Sciatic nerve (tissue), 2 donors: ENCODE measurements at places on chromosomes 5 and 9.

DNA sequence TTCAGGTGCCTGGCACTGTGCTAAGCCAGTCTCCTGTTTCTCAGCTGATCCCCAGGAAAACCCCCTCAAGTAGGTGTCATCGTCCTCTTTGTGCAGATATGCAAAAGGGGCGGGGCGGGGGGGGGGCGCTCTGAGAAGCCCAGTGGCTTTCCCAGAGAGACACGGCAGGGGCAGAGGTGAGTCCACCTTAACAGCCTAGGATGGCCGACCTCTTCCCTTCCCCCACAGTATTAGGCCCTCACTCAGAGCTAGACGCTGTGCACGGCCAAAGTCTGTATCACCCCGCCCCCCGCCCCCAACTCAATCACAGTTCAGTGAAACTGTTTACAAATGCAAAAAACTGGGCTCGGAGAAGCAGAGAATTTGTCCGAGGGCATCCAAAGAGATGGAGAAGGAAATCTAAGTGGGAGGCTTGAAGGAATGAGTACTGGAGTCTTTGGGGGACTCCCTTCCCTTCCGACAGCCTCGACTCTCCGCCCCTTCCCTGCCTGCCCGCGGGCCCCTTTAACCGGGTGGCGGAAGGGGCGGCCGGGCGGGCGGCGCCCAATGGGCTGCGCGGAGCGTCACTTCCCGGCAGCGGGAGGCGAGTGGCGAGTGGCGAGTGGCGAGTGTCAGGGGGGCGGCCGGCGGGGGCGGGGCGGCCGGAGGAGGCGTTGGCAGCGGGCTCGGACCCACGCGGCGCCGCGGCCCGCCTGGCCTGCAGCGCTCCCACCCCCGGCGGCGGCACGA, at the start of gene ERGIC1:
ERGIC1 (plus strand) TSS at position 566 of the 729 bp plus-strand sequence; CDS start at position 729, 163 bp downstream.
- DNase-seq, result peak; percentile 91

- DNase-seq, result no peak
Measured at GRCh38 chr5:90367879-90368278, 41.7 kb downstream of the CETN3 start.

DNA sequence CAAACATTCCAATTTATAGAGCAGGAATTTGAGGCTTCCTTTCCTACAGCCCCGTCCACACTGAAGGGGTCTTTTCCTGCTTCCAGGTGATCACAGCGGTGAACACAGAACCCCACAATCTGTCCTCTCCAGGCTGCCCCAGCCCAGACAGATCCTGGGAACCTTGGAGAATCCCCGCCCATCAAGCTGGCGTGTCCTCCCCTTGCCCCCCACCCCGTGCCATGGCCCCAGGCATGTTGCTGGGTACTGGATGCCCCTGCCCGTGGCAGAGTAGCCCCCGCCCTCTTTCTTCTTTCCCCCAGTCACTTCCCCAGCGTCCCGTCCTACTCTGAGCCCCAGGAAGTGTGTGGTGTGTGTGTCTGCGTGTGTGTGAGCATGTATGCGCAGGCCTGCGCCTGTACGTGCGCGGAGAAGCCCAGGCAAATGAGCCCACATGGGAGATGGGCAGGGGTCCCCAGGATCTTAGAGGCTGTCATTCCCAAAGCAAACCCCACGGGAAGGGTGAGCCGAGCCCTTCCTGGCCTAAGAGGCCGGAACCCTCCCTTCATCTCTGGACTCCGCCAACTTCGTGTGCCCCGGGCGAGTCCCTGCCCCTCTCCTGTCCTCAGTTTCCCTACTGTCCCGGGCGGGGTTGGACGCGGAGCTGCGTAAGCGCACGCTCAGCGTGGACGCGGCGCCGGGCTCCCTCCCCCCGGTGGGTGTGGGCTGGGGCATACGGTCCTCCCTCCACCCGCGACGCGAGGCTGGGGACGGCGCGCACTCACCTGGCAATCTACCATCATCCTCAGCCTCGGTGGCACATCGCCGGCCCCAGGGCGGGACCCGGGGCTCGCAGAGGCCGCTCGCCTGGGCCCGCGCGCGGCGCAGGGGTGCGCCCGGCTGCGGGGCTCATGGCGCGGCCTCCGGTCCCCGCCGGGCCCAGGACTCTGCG, 15.2 kb downstream of the GBGT1 start:
- no peak for DNase-seq

- DNase-seq, result no peak
Measured at GRCh38 chr5:43338862-43339261, 25.6 kb upstream of the HMGCS1 start.

DNA sequence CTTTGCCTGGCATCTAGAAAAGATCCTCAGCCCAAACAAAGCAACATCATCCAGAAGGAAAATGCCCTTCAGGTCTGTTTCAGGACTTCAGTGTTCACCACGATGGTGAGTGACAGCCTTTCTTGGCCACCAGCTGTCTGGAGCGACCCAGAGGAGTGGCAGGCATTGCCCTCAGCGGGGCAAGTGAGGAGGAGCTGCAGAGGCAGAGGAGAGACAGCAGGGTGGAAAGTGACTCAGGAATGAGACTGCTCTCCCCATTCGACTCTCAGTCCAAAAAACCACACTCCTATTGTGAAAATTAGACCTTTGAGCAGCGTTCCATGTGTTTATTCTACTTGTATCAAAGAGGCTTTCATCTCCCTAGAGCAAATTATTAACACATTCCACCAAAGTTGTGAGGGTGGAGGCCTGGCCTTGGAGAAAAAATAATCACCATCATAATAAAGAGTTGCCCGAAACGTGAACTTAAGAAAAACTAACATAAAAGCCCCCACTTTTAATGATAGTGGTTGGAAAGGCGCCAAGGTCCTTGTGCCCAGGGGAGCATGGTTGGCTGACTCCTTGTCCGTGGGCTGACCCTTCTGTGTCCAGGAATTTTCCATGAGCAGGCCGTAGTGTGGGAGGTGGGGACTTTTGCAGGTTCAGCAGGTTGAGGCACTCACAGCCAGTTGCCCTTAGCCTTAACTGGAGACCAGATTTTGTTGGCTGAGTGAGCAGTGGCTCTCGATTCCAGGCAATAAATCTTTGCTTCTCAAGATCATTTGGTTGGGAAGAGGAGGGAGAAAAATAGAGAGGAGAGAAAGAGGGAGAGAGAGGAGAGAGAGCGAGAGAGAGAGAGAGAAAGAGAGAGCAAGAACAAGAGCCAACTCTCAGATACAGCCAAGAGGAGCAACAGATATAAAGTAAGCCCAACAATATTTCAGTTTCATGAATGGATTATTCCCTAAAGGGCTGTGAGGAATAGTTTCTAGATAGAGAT, 125.9 kb upstream of the ANKRD55 start:
- peak; percentile 80 for DNase-seq

GRCh38 chr5:74903165-74903787, 37.1 kb upstream of the FAM169A start:
- DNase-seq, result no peak

GRCh38 chr5:24325306-24325832, 319.4 kb downstream of the CDH10 start:
- no peak for DNase-seq

- DNase-seq, result peak; percentile 49
Measured at GRCh38 chr5:133943475-133943817, 25.0 kb downstream of the C5orf15 start.

GRCh38 chr9:94919376-94920098, 193.0 kb downstream of the AOPEP start:
- DNase-seq, result no peak

DNA sequence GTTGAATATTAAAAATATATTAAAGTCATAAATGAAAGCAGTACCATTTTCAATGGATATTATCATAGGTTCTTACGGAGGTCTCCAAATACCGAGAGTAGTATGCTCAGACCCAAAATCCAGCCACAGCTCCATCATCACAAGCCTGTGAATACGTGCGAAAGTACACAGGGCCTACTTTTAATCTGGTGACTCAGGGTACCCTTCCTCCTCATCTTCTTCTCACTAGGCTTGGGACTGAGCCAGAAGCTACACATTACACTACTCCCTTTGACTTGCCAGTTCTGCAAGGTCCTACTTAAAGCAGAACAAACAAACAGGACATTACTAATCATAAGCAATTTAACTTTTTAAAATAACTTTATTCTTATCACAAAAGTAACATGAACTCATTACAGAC, 7.6 kb upstream of the RIC1 start:
- DNase-seq, result no peak

DNA sequence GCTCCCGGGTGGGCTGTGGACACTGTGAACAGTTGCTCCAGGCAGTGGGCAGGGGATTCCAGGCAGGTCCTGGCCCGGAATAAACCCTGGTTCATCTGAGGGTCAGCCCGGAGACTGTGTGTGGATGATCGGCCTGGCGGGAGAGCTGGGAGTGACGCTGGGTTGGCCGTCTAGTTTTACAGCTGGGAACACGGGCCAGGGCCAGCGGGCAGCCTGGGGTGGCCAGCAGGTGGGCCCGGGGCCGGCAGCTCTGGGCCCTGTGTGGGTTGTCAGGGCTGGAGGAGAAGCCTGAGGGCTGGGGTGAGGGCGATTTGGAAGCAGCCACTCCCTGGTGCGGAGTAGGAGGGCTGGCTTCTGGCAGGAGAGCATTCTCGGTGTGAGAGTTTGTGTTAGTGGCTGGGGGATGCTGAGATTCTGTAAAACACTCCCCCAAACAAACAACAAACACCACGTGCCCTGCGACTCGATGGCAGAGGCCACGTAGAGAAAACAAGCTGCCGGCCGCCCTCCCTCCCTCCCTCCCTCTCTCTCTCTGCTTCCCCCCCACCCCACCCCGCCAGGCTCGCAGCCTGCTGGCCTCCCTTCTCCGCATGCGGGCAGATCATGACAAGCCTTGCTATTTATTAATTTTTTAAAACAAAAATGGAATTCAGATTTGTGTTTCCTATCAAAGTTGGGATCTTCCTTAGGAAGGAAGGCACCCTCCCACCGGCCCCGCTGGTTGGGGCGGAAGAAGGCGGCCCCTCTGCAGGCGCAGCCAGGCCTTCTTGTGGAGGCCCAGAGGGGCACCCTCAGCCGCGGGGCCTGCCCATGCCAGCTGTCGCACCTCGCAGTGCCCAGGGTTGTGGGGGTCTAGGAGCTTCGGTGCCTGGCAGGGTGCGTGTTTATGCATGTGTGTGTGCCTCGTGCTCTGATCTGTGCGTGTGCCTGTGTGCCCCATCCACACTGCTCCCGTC, 49.5 kb downstream of the RXRA start:
- no peak for DNase-seq

DNA sequence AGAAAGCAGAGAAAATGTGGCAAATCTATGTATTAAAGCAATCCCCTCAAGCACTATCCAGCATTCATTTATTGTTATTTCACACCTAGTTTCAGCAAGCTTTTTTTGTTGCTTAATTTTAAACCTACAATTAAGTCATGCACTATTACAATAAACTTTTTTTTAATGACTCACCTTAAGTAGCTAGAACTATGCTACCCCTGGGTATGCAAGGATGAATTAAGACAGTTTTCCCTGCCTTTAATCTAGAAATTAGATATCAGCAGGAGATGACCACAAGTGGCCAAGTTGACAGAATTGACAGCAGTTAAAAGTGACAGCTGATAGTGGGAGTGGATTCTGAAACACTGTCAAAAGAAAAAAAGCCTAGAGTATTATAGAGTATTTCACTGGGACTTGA, 20.0 kb downstream of the ITGA1 start:
- DNase-seq, result no peak

GRCh38 chr5:150167908-150168307, 1.3 kb downstream of the CDX1 start:
- no peak for DNase-seq

- DNase-seq, result no peak
Measured at GRCh38 chr9:86280580-86280979, 1.8 kb downstream of the ISCA1 start.

DNA sequence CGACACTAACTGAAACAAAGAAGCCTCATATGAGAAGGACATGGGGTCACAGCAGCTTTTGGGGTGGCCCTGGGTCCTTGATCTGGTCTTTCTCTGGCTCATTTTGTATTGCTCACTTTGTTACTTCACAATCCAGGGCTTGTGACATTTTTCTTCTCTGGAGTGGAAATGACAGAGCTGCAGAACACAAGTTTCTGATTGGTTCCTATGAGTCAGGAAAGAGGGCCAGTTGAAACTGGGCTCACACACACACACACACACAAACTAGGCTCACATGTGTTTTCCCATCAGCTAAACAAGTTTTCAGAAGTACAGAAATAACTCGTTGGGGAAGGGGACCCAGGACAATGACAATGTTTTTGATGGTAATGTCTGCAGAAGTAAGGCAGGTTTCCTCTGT, 54.3 kb downstream of the TMC1 start:
- DNase-seq, result no peak

DNA sequence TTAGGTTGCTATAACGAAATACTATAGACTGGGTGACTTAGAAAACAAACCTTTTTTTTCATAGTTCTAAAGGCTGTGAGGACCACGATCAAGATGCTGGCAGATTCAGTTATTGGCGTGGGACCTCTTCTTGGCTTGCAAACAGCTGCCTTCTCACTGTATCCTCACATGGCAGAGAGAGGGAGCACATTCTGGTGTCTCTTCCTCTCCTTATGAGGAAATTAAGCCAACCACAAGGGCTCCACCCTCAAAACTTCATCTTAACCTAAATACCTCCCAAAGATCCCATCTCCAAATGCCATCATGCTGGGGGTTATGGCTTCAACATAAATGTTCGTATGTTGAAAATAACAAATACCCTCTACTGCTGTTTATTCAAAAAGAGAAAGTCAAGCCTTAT, 197.1 kb downstream of the CEMIP2 start:
- DNase-seq, result no peak

DNA sequence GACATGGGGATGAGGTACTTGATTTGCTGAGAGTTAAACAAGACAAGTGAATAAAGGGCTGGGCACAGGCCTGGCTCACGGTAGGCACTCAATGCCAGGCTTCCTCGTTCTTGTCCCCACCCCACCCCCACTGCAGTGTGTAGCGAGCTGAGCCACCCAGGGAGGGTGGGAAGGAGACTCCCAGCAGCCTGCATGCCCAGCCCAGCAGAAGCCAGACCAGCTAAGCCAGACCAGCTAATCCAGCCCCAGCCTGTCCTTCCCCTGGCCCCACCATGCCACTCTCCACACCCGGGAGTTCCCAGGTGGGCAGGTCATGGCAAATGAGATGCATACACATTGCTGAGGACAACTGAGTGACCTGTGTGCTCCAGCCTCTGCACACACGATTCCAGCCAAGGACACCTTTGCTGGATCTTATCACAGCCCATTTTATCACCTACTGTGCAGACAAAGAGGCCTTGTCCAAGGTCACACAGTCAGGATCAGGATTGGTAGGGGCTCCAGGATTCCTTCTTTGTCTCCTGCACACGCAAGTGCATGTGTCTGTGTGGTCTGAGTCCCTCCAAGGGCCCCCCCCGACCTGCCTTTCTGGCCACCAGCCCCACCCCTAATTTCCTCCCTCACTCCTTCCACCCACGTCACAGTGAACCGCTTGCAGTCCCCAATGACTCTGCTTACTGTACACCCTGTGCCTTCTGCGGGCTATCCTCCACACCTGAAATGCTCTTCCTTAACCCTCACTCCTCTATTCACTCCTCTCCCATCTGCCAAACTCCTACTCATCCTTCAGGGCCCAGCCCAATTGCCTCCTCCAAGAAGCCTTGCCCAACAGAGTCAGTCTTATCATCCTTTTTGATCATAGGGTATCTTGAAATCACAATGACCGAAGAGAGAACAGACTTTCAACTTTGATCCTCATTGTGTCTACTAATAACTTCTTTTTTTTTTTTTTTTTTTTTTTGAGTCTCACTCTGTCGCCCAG, 26.6 kb downstream of the DUSP1 start:
- DNase-seq, result no peak

GRCh38 chr5:150052956-150053712, 33.2 kb downstream of the CSF1R start:
- DNase-seq, result no peak

GRCh38 chr5:178421699-178422399, 168.3 kb downstream of the COL23A1 start:
- DNase-seq, result no peak

- no peak for DNase-seq
Measured at GRCh38 chr5:61464512-61464911, 132.5 kb downstream of the ZSWIM6 start.

- no peak for DNase-seq
Measured at GRCh38 chr5:116858705-116859333, 284.2 kb upstream of the SEMA6A start.
